ENCODE measurements at places on chromosomes 12 and 14. TPM values are rescaled to one million over a fixed set of nuclear protein-coding genes. Genes with fewer than 3 reads are reported as not detected.

DNA sequence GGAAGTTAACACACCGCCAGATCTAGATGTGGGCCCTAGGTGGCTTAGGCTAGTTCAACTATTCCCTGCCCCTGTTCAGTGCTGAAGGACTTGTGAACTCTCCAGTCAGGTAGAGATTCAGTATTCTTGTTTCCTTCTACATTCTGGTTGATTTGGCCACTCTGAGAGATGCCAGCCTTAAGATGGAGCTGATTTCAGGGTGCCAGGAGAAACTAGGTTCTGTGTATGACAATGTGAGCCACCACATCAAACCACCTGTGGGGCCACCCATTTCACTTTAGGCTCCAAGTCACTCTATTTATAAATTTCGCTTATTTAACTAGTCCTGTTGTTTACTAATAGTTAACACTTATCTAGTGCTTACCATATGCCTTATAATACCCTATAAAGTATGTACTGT, 26.0 kb downstream of the FRMD6 start:
- H3K27ac ChIP-seq, result no peak overlapping the region
- no peak overlapping the region for H3K4me3 ChIP-seq

DNA sequence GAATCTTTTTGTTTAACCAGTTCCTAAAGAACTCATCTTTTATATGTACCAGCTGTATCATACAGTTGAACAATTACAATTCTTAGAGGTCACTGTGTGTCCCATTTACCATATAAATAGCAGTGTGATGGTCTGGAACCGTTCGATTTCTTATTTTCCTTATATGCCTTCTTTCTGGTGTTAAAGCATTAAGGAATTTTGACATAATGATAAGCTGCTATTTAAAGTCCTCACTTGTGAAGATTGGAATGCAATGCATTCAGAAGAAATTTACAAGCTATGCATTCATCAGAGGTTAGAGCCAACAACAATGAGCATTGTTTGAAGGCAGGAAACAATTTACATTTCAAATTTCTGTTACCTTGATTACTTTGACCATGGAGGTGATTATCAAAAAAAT, 80.0 kb upstream of the PRICKLE1 start:
- no peaks in the 10 kb centered on the region for H3K36me3 ChIP-seq
- H3K4me1 ChIP-seq, result peaks cover 33% of the 10 kb centered on the region
- peak overlapping the region; percentile 63 for H3K27ac ChIP-seq
- DNase-seq, result peak; percentile 71
- no peaks in the 10 kb centered on the region for H3K27me3 ChIP-seq

The TAS2R42 gene
- total RNA-seq, result not detected

GRCh38 chr12:5220835-5221234, 177.2 kb downstream of the KCNA5 start:
- no peak overlapping the region for H3K4me3 ChIP-seq
- H3K27me3 ChIP-seq, result peaks cover 4% of the 10 kb centered on the region
- no peak overlapping the region for H3K27ac ChIP-seq
- DNase-seq, result no peak

The SLC38A4 gene
- 12.5 TPM for total RNA-seq

GRCh38 chr14:55693904-55694303, 113.9 kb downstream of the KTN1 start:
- H3K4me1 ChIP-seq, result peaks cover 20% of the 10 kb centered on the region
- H3K36me3 ChIP-seq, result no peaks in the 10 kb centered on the region
- no peak overlapping the region for H3K4me3 ChIP-seq

The PZP gene
- not detected for total RNA-seq

DNA sequence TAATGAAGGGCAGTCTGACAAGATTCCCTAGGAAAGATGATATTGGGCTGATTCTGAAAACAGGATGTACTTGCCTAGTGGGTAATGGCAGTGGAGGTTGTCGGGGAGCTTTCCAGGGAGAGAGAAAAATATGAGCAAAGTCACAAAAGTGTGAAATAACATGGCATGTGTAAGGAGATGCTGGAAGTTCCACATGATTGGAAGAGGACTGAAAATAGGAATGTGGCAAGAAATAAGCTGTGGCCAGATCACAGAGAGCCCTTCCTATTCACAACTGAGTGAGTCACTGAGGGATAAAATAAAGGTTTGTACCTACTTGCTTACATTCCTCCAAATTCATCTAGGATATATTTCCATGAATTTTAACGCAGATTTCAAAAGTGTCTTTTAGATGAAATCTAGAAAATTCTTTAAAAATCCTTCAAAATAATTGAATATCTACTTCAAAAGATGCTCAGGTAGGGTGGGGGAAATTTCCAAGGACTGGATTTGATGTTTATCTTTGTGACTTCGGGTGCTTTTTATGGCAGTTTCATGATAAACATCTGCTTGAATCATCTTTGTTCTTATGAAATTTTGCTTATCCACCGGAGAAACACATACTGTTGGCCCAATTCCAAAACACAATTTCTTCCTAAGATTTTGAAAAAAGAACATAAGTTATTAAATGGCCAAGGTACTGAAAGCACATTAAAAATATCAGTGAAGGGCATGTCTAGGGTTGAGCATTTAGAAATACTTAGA, 36.3 kb upstream of the SLC2A13 start:
- no peak for DNase-seq
- H3K4me3 ChIP-seq, result no peak overlapping the region
- H3K36me3 ChIP-seq, result no peaks in the 10 kb centered on the region
- no peaks in the 10 kb centered on the region for H3K4me1 ChIP-seq
- H3K27ac ChIP-seq, result no peak overlapping the region

DNA sequence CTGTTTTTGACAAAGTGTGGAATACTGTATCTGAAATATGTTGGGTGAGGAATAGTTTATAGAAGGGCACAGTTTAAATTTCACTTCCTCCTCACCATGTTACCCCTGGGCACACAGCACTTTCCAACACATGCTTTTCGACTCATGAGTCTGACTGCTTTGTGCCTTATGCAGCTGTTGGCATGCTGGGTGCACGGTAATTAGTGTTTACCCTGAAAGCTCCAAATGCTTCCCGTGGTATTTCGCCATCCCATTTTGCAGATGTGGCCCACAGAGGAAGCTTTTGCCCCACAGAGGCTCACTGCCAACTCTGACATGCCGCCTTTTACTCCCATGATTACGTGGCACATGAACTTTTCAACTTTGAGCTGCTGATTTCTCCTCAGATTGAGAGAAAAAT, 168.6 kb downstream of the PRKCH start:
- H3K27ac ChIP-seq, result no peak overlapping the region
- DNase-seq, result no peak
- no peaks in the 10 kb centered on the region for H3K27me3 ChIP-seq
- no peak overlapping the region for H3K4me3 ChIP-seq
- no peaks in the 10 kb centered on the region for H3K4me1 ChIP-seq

GRCh38 chr12:105998561-105998960, 140.2 kb downstream of the NUAK1 start:
- H3K4me3 ChIP-seq, result no peak overlapping the region
- H3K27me3 ChIP-seq, result no peaks in the 10 kb centered on the region
- no peak for DNase-seq
- H3K27ac ChIP-seq, result no peak overlapping the region

DNA sequence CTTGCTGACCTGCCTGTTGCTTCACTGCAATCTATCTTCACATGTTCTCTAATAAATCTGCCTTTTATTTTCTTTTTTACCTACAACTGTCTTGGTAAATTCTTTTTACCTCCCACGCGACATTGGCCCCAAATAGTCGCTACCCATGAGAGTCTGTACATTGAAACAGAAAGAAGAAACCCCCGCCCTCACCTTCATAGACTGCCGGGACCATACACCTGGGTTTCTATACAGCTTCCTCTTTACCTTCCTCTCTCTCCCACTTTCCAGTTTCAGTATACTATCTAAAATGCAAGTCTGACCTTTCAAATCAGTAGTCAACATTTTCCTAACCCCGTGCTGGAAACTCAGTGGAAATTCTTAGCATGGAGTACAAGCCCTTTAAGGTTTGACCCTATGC, 4.8 kb downstream of the SLC8A3 start:
- H3K36me3 ChIP-seq, result no peaks in the 10 kb centered on the region
- H3K4me1 ChIP-seq, result peaks cover 17% of the 10 kb centered on the region
- DNase-seq, result no peak
- H3K27ac ChIP-seq, result no peak overlapping the region
- peaks cover 30% of the 10 kb centered on the region for H3K27me3 ChIP-seq

GRCh38 chr14:23164250-23164649, 19.2 kb downstream of the SLC7A8 start:
- no peak for DNase-seq
- H3K4me3 ChIP-seq, result no peak overlapping the region
- H3K4me1 ChIP-seq, result peaks cover 39% of the 10 kb centered on the region
- peaks cover 9% of the 10 kb centered on the region for H3K36me3 ChIP-seq
- no peaks in the 10 kb centered on the region for H3K27me3 ChIP-seq

- H3K36me3 ChIP-seq, result no peaks in the 10 kb centered on the region
- H3K4me3 ChIP-seq, result no peak overlapping the region
- no peak overlapping the region for H3K27ac ChIP-seq
- no peaks in the 10 kb centered on the region for H3K27me3 ChIP-seq
Measured at GRCh38 chr12:131074221-131075083, 120.7 kb downstream of the ADGRD1 start.

DNA sequence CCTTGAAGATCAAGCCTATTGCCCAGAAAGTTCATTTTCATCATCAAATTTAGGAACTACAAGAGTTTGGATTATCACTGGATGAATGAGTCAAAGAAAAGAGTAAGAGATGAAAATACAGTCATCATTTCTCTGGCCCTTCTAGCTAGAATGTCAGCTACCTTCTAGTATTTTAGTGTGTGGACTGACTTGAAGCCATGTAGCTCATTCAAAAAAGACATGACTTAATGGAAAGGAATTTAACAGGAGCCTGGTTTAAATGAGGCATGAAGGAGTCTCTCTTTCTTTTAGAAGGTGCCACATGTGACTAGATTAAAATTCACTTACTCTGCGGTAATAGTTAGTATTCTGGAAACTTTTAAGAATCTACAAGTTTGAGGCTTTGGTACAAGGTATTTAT, 7.1 kb downstream of the PTHLH start:
- peaks cover 28% of the 10 kb centered on the region for H3K4me1 ChIP-seq
- DNase-seq, result no peak
- H3K4me3 ChIP-seq, result no peak overlapping the region
- no peaks in the 10 kb centered on the region for H3K36me3 ChIP-seq
- H3K27ac ChIP-seq, result no peak overlapping the region
- H3K27me3 ChIP-seq, result peaks cover 64% of the 10 kb centered on the region

DNA sequence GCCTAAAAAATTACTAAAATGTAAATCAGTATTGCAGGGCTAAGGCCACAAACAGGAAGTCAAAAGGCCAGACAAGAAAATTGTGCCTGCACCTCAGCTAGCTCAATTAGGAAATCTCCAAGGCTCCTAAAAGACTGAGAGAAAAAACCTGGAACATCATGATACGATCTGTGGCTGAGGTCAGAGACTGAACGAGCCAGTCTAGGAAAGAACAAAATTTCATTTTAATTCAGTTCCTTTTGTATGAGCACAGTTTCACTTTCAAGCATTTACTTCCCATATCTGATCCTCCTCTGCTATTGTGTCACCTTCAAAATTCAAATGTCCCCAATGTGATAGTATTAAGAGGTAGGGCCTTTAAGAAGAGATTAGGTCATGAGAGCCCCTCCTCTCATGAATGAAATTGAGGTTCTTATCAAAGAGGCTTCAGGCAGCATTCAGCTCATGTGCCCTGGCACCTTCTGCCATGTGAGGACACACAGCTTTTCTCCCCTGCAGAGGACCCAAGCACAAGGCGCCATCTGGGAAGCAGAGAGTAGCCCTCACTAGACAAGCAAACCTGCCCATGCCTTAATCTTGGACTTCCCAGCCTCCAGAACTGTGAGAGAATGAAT, 14.8 kb downstream of the PRKAB1 start:
- H3K36me3 ChIP-seq, result peaks cover 21% of the 10 kb centered on the region
- H3K4me3 ChIP-seq, result no peak overlapping the region
- no peaks in the 10 kb centered on the region for H3K27me3 ChIP-seq
- no peak for DNase-seq
- H3K27ac ChIP-seq, result peak overlapping the region; percentile 47

The LRP1 gene
- 145 TPM for total RNA-seq

The KLRD1 gene
- 0.03 TPM for total RNA-seq

The ANKLE2 gene
- 63.7 TPM for total RNA-seq

The IGF1 gene
- not detected for total RNA-seq

DNA sequence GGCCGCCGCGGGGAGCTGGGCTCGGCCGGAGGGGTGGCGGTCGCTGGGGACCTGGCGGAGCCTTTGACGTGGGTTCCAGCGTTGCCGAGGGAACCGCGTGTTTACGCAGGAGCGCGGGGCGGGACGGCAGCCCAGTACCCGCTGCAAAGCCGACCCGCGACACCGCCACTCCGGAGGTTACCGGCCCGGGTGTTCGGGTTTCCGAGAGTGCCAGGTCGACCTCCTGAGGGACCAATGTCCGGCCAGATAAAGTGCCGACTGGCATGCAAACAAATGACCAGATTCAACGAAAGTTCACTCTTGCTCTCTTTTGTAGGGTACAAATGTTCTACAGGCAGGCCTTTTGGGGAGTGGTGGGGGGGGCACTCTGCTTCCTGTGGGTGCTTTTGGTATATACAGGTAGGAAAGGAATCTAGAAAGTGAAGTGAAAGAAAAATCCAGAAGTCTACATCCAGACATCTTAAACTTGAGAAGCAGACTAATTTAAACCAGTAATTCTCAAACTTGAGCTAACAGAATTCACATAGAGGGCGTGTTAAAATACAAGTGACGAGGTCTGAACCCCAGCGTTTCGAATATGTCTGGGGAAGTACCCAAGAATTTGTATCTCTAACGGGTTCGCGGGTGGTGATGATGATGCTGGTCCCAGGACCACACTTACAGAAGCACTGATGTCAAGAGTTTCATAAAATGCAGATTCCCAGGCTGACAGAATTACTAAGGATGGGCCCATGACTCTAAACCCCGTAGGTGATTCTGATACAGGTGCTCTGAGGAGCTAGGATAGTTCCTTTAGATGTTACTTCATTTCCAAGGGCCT, at the start of gene GPR135:
GPR135 (minus strand) TSS at position 65 of the 820 bp plus-strand sequence. CDS start 154 bp downstream, outside the sequence.
- DNase-seq, result no peak
- no peak within 1 kb of the TSS for H3K27ac ChIP-seq
- H3K27me3 ChIP-seq, result peaks cover 38% of the 10 kb centered on the region
- H3K36me3 ChIP-seq, result no peaks in the 10 kb centered on the region

DNA sequence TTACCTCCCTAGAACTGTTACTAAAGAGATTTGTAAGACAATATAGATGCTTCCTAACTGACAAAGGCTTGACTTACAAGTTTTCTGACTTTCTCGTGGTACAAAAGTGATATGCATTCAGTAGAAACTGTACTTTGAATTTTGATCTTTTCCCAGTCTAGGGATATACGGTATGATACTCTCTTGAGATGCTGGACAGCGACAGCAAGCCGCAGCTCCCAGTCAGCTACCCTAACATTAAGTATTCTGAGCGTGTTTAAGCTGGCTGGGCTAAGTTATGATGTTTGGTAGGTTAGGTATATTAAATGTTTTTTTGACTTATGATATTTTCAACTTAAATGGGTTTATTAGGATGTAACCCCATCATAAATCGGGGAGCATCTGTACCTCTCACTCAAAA, 55.2 kb upstream of the CDKL1 start:
- H3K4me3 ChIP-seq, result no peak overlapping the region
- peaks cover 13% of the 10 kb centered on the region for H3K36me3 ChIP-seq
- H3K4me1 ChIP-seq, result peaks cover 10% of the 10 kb centered on the region
- no peak overlapping the region for H3K27ac ChIP-seq
- H3K27me3 ChIP-seq, result no peaks in the 10 kb centered on the region

GRCh38 chr14:64082837-64083236, 211.3 kb downstream of the ESR2 start:
- no peaks in the 10 kb centered on the region for H3K36me3 ChIP-seq
- no peak for DNase-seq
- H3K27ac ChIP-seq, result peak overlapping the region; percentile 61
- H3K27me3 ChIP-seq, result no peaks in the 10 kb centered on the region
- H3K4me1 ChIP-seq, result no peaks in the 10 kb centered on the region

The SMCO2 gene
- not detected for total RNA-seq

GRCh38 chr12:54376596-54376995, 7.9 kb downstream of the ZNF385A start:
- H3K4me3 ChIP-seq, result no peak overlapping the region
- H3K27me3 ChIP-seq, result peaks cover 17% of the 10 kb centered on the region
- H3K27ac ChIP-seq, result no peak overlapping the region
- H3K4me1 ChIP-seq, result peaks cover 11% of the 10 kb centered on the region
- DNase-seq, result no peak
